ENCODE measurements at places on chromosomes 2 and 18.
A peak's percentile ranks its signal among the peaks of the same experiment; 100 is the strongest.

- no peak for DNase-seq
These were observed 9.3 kb upstream of the MGAT5 start for GRCh38 chr2:134244587-134244986.

DNA sequence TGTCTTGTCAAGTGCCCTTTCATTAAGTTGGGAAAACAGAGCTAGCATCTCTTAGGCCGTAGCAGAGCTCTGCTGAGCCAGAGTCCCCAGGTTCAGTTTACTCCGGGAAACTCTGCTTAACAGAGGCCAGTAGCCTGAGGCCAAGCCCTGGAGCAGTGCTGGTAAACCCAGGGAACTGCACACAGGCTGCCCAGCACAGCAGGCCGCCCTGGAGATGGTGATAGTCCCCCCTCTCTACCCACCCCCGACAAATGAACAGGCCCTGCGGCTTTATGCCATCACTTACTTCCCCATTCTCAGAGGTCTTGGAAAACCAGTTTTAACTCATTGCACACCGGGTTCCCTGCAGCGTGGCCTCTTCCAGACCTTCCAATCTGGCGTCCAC is 3.5 kb downstream of the CNNM4 start:
- peak; percentile 47 for DNase-seq

- DNase-seq = no peak
These were observed 47.4 kb downstream of the PSMG2 start for GRCh38 chr18:12750076-12750714.

- no peak for DNase-seq
These were observed 60.0 kb downstream of the IRS1 start for GRCh38 chr2:226739545-226740030.

DNA sequence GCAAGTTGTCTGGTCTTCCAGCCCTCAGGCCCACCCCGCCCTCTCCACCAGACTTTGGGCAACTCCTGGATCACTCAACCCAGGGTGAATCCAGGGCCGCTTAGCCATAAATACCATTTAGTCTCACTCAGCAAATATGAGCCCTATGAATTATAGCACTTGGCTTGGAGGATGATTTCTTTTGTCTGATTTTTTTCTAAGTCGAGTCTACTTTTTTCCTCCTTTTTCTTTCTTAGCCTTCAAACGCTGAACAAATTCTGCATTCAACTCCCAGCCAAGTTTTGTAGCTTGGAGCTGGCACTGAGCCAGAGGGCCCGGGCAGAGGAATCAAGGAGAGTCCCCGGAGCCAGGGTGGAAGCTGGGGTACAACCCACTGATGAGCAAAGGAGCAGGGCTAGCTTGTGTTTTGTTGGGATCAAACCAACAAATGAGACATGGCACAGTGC is 48.7 kb downstream of the SERTAD2 start:
- no peak for DNase-seq

- DNase-seq = no peak
These were observed 30.1 kb upstream of the CAB39 start for GRCh38 chr2:230682546-230682945.

DNA sequence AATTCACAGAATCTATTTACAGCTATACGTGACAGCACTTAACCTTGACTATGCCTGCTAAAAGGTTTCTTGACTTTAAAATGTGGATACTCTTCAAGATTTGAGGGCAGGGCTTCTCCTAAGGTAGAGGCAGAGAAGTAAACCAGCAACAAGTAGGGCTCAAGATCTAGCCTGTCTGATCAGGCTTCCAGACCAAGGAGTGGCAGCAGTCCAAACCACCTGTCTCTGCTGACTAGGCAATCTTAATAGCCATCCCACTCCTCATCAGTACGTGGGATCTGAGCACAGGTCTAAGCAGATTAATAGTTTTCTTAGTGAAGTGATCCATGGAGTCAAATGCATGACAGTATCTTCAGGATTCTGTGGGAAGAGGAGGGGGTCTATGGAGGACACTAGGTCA is 100.4 kb downstream of the GPD2 start:
- DNase-seq = no peak

GRCh38 chr2:42959234-42960001 is 167.0 kb upstream of the HAAO start:
- no peak for DNase-seq

DNA sequence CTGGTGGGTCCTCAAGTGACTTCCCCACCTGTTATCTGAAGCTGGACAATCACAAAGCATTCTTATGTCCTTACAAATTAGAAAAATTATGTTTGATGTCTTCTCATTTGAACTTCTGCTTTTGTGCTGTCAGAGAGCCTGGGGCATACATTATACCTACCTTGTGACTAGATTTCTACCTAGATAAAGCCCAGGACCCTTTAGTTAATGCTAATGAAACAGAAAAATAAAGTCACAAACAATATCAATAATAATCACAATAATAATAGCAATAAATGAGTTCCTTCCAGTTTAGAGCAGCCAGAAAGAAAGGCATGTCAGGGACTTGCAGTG is 456.4 kb downstream of the SETBP1 start:
- no peak for DNase-seq

- DNase-seq = no peak
These were observed 10.6 kb upstream of the PROC start for GRCh38 chr2:127407661-127408003.

- DNase-seq = no peak
These were observed 439.7 kb upstream of the TNP1 start for GRCh38 chr2:217299590-217299989.

- DNase-seq = no peak
These were observed 2.9 kb downstream of the TBR1 start for GRCh38 chr2:161418715-161419637.

GRCh38 chr18:23194997-23195957 is 60.0 kb downstream of the CABLES1 start:
- no peak for DNase-seq

DNA sequence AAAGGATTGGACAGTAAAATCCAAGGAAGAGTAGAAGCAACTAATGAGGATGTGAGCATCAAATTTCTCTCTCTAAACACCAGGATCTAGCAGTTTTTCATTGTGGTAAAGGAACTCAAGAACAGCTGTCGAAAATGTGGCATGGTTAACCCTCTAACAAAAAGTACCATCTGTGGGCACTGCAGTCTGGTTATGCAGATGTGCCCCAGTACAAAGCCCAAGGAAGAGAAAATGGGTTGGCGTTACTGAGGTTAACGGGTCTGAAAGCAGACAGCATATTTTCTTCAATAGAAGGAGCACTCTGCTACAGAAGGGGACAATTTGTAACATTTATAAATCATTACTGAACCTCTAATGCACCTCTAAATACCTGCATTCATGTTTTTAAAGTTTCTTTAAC is 253.0 kb upstream of the HNRNPA3 start:
- no peak for DNase-seq

GRCh38 chr2:234158812-234159211 is 108.3 kb downstream of the SPP2 start:
- DNase-seq = no peak

DNA sequence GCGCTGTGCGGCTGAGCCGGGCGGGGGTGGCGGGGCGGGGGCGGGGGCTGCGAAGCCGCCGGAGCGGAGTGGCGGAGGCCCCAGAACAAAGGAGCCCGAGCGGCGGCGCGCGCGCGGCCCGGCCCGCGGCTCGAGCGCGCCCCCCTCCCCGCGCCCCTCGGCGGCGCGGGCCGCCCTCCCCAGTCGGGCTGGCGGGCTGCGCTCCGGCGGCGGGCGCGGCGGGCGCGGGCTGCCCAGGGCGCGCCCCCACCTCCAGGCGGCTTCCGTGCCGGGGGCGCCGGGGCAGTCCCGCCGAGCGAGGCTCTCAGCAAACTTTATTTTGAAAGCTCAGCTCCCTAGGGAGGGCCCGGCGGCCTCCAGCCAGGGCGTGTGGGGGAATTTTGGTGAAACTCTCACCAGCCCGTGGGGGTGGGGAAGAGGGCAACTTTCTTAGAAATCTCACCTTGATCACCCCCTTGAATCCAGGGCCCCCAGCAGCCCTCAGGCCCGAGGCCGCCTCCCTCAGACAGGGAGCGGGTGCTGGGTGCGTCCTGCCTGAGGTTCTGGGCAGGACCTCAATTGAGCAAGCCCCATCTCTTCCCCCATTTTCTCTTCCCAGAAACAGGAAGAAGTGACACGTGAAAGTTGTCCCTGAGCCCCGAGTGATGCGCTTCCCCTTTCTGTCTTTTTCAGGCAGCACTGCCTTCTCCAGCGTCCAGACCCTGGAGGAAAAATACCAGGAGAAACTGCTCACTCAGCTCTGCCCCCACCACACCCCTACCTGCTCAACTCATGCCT is 786 bp downstream of the TET3 start:
- DNase-seq = peak; percentile 49

DNA sequence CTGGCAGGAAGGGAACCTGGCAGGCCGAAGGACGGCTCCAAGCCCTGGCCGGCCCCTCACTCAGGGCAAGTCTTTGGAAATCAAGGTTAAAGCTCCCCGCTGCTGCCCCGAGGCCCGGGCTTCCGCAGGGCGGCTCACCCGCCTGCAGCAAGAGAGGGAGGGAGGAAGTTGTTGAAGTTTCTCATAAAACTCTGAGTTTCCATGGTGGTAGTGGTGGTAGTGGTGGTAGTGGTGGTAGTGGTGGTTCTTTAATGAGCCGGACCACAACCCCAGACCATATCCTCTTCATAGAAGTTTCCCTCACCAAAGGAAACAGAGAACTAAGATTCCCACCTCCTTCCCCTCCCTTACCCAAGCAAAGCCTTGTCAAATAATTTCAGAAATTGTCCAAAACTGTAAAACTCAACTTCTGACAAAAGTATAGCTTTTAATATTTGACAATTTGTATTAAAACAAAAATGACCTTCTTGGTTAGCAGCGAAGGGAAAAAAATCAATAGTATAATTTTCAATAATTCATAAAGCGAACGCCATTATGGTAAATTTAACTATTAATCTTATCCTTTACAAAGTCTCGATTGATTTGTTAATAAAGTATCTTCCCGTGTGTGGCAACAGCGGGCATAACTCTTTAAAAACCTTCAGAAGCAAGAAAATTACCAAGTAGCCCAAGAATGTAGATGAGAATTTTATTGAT is 1.5 kb upstream of the HOXD10 start:
- no peak for DNase-seq

- no peak for DNase-seq
These were observed 154.6 kb downstream of the WDSUB1 start for GRCh38 chr2:159131914-159132281.

GRCh38 chr2:157194097-157194688 is 63.3 kb upstream of the GALNT5 start:
- peak; percentile 77 for DNase-seq

GRCh38 chr2:105262651-105263091 is 21.1 kb downstream of the GPR45 start:
- no peak for DNase-seq

DNA sequence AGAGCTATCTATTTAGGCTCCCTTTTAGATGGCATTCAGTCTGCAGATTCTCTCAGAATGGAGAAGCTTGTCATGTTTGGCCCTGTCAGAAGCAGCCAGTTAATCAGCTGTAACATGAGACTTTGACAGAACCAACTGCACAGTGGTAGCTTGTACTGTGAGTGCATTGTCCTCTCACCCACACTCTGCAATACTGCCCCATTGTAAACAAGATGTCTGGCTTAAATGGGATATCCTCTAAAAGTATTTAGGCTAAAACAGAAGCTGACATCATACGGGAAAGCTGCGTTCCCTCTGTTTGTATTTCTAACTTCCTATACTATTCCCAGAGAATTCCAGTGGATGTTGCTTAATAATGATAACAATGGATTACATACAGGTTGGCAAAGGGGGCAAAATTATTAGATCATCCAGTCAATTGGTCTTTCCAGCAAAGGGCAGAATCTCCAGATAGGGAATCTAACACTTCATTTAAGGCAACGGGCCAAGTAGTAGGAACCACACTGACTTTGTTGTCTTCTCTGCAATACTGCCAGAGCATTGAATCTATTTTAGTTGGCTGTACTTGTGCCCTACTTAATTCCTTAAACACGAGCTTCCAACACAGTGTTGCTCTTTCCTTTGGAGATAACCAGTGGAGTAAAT is 15.4 kb upstream of the STAT4 start:
- no peak for DNase-seq

DNA sequence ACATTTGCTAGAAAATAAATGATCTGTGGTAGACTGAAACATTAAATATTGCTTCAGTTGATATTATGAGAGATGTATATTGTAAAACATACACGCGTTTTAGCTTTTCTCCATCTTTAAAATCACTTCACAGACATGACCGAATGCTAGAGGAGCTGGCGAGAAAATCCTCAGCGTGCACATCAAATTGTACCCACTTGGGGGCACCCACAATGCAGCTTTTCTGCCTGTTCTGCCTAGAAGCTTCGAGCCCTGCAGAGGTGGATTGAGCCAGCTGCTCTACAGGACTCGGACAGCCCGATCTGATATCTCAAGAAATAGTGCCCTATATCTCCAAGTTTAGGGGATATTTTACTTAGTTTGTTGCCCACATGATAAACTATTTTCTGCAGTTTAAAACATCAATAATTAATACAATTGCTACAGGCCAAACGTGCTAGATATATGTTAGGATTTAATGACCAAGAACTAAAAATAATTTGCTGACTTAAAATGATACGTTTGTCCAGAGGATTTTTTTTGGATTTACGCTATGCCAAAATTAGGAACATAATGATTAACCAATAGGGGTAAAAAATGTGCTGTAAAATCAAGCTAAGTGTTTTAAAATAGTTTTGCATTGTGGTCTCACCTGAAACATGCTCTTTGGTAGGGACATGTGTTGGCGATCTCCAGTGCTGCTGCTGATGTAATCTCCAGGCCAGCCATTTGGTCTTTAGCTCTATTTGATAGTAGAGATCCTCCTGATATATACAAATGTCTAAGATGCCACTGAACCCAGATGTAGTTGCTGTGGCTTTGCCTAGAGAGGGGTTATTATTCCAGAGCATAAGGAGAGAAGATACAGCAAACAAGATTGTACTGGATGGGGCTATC is 22.3 kb upstream of the ATP5MC3 start:
- peak; percentile 43 for DNase-seq

DNA sequence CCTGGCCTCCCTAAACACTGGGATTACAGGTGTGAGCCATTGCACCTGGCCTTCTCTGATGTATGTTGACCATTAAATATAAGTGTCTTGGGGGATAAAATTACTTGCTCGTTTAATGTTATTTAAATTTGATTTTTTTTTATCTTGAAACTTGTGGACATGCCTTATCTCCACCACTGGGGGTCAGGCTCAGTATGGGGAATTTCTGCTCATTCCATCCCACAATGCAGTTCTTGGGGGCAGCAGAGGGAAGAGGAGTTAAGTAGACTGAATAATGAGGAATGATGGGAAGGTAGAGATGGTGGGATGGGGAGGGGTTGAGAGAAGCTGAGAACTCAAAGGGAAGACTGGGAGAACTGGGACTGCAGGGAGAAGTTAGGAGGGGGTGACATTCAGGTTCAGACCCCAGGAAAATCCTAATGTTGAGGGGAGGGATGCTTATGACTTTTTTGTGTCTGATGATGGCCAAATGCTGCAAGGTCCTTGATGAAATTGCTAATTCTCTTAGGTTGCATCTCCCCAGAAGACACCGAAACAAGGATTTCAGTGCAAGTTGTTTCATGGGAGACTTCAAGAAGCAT is 174.2 kb downstream of the MIB1 start:
- peak; percentile 27 for DNase-seq

GRCh38 chr2:189128970-189129369 is 50.6 kb downstream of the COL5A2 start:
- DNase-seq = no peak

GRCh38 chr2:71538656-71539265 is 85.4 kb downstream of the DYSF start:
- DNase-seq = no peak

All from hematopoietic multipotent progenitor cell treated with erythropoietin and hydrocortisone succinate and interleukin-3 and kit ligand, for 8 days (in vitro differentiated cells).